ENCODE measurements at places on chromosomes 7 and 10.

- no peak for DNase-seq
Measured at GRCh38 chr7:50751146-50751545, 31.6 kb downstream of the GRB10 start.

DNA sequence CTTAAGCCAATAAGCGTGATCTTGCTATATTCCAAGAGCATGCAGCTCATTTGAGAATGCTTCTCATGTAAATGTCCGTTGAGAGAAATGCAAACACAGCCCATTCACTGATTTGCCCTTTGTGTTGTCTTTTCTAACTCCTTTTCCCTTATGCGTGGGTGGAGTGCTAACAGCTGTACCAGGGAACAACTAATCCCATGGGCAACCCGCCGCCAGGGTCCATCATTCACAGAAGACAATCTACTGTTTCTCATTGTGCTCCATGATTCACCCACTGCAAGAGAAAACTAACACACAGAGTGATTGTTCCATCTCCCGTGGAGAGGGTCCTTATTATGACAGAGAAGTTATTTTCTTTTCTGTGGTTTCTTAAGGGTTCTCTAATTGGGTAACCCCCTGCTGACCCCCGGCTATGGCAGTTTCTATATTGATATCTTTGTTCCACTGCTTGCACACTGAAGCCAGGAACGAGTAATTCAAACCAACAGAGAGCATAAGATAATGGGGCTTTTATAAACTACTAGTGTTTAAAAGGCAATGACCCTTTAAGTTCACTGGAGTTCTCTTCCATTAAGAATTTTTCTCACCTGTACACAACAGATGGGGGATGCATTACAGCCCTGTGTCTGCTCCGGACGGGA is 298.7 kb downstream of the BAMBI start:
- DNase-seq, result peak; percentile 52

DNA sequence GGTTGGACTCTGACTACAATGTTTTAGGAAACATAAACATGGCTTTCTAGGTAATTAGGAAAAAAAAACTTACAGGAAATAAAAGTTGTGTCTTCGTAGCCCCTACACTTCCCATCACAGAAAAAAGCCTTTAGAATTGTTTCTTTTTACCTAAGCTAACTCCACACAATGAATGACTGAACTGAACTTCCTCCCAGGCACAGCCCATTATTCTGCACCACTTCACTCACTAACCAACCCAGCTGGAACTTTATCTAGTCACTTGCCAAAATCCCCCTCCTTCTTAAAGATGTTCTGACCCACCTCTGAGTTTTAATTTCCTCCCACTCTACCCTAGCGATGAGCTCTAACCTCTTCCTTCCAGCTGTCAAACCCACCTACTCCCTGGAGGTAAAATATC is 91.7 kb upstream of the MEOX2 start:
- DNase-seq, result no peak

GRCh38 chr10:12704488-12704887 is 297.0 kb downstream of the CCDC3 start:
- DNase-seq, result no peak

DNA sequence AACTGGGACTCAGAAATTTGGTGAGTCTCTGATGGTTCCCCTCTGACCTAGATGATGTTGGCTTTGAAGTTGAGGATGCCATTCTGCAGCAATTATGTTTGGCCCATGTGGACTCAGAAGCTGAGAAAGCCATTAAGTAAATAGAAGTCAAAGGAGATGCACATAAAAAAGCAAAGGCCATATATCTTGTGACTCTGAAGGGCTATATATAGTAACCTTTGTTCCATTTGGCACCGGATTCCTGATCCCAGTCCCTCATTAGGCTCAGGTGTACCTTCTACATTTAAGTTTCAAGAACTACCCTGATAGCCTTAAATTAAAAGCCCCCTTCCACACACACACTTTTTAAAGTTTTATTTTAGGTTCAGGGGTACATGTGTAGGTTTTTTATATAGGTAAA is 50.0 kb upstream of the PDK4 start:
- no peak for DNase-seq

- DNase-seq, result no peak
Measured at GRCh38 chr7:47807756-47808155, 140.5 kb downstream of the PKD1L1 start.

DNA sequence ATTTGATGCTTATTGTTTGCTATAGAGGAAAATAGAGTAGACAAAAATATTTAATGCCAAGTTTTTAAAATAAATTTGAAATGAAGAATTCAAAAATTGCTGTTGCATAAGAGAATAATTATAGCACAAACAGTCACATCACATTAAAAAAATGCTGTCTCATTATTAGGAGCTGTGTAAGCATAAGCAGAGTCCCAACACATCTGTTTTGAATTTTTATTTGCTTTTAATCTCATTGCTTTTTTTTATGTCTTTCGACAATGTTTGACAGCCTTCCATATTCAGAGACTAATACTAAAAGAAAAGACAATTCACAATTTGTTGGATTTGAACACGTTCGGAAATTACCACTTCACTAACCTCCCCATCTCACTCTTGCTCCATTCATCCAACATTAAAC is 143.5 kb downstream of the TFPI2 start:
- DNase-seq, result no peak

DNA sequence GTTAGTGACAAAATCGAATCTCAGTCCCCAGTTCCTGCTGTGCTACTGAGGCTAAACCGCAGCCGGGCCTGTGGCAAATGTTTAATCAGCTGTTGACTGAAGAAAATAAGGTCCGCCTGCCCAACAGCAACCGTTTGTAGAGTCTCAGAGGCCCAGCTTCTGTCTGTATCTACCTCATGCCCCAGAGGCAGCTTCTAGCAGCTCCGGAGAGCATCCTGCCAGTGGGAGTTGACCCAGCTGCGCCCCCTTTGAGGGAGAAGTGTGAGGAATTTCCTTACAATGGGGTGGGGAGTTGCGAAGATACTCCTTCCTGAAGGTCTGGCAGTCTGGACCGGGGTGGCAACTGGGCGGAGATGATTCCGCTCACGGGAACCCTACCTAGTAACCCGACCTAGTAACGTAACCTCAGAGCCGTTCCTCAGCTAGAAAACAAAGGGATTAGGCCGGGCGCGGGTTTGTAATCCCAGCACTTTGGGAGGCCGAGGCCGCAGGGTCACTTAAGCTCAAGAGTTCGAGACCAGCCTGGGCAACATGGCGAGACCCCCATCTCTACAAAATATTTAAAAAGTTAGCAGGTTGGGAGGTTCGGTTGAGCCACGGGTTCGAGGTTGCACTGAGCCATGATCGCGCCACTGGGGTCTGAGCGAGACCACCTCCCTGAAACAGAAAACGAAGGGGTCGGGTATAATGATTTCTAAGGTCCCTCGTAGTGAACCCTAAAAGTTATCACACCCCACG is 846 bp upstream of the ZNF775 start:
- peak; percentile 84 for DNase-seq

DNA sequence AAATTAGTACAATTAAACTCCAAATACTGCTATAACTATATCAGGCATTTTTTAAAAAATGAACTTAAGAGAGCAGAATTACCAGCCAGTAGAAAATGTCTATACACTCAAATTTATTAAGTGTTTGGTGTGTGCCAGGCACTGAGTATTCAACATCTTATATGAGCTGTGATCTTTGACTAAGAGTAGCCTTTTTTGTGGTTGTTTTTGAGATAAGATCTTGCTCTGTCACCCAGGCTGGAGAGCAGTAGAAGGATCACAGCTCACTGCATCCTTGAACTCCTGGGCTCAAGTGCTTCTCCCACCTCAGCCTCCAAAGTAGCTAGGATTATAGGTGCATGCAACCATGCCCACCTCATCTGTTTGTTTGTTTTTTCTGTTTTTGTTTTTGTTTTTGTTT is 102.5 kb upstream of the CELF2 start:
- DNase-seq, result no peak

DNA sequence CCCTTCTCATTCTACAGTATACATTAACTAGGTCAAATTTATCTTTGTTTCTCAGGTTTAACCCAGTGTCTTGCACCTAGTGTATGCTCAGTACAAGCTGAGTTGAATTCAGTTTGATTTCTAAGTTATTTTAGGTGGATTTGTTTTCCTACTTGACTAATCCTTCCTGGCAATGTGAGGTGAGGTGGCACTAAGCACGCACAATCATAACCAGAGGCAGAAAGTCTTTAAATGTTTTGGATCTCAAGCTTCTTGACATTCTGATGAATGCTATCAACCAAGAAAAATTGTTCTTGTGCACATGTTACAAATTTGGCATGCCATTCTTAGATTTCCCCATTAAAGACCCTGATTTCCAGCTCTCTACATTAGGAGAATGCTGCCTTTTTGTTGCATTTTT is 3.2 kb downstream of the BZW2 start:
- no peak for DNase-seq

- DNase-seq, result no peak
Measured at GRCh38 chr10:102202386-102202785, 23.7 kb upstream of the ELOVL3 start.

GRCh38 chr7:151251689-151252560 is 3.4 kb upstream of the SMARCD3 start:
- peak; percentile 66 for DNase-seq

DNA sequence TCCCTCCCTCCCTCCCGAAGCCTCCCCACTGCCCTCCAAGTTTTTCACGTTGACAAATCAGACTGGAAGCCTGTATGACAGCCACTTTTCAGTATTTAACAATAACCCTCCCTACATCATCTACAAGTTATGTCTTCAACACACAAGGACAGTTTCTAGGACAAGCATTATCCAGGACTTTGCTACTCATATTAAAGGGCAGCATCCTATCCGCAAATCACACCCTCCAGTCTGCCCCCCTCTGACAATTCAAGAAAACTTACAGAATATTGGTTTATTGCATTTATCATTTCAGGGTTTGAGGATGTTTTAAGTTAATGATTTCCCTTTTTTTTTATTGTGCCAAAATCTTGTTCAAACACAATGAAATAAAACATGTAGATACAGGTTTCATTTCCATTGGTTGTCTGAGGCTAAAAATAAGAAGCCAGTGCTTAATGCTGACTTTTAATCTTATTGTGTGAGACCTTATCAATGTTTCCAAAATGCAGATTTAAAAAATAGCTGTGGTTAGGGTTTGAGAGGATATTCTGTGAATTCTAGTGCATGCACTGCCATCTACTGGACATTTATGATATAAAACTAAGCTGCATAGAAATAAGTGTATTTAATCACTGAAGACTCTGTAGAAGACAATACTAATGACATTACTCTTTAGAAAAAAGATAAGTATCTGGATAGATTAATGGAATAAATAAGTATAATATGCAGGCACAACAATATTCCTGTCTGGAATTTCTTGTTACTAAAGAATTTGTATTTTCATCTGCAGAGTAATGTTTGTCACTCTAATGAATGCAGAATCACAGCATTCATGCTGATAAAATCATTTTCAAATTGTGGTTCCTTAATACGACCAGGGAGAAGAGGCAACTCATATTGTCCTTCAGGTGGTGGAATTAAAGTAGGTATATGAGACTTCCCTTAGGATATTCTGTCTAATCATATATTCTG is 64.1 kb downstream of the CAV1 start:
- DNase-seq, result no peak
